Esophagus muscularis mucosa (tissue), 4 donors: ENCODE measurements at places on chromosomes 13 and 19. TPM values are rescaled to one million over a fixed set of nuclear protein-coding genes. Genes with fewer than 3 reads are reported as not detected.

SPACA4 gene
- total RNA-seq: not detected

DNA sequence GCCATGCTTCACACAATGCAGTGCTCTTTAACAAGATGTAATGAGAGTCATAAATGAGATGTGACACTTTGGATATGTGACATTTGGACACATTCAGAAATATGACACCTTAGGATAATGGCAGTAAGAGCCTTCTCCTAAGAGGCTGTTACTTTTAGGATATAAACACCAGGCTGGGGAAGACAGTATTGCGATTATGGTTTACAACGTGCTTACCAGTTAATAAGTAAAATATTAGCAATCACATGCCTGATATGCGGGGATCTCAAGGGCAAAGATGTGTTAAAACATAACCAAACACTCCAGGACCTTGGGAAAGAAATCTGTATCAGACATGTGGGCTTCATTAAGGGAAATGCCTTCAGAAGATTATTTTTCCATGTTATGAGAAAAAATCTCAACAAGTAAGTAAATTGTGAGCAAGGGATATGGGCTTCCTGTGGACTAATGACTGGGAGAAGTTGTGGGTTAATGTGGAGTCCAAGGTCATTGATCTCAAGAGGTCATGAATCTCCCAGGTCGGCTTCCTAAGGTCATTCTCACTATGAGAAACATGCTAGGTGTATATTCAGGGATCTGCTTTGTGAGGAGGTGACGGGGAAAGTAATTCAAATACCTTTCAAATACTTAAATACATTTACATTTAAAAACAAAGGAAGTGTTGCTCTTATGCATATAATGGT is 105.3 kb downstream of the STARD13 start:
- H3K36me3 ChIP-seq: no peaks in the 10 kb centered on the region
- H3K4me3 ChIP-seq: no peak overlapping the region
- H3K27ac ChIP-seq: no peak overlapping the region
- no peaks in the 10 kb centered on the region for H3K27me3 ChIP-seq
- peaks cover 85% of the 10 kb centered on the region for H3K4me1 ChIP-seq
- no peak for DNase-seq

- peak overlapping the region; percentile 39 for H3K4me3 ChIP-seq
- DNase-seq: peak; percentile 79
- H3K36me3 ChIP-seq: no peaks in the 10 kb centered on the region
- no peak overlapping the region for H3K27ac ChIP-seq
- peaks cover 25% of the 10 kb centered on the region for H3K4me1 ChIP-seq
Measured at GRCh38 chr13:94710881-94711560, 1.3 kb downstream of the SOX21 start.

DNA sequence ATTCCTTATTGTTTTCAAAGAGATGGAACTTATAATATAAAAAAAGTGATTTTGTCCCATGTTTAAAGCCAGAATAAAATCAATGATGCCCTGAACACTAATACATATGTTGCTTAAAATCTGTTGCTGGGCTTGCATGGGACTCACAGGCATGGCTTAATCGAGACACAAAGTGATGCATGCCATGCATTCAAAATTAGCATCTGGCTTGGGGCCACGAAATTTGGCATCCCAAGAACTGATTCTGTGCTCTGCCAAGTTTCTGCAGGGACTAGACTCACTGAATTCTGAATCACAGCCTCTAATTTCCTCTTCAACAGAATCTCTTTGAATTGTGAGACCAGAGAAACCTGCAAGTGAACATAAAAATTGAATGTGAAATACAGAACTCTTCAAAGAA is 109.2 kb downstream of the PCDH17 start:
- no peaks in the 10 kb centered on the region for H3K27me3 ChIP-seq
- H3K36me3 ChIP-seq: no peaks in the 10 kb centered on the region
- H3K4me1 ChIP-seq: no peaks in the 10 kb centered on the region
- no peak for DNase-seq
- no peak overlapping the region for H3K27ac ChIP-seq
- no peak overlapping the region for H3K4me3 ChIP-seq

CGB8 gene
- total RNA-seq: not detected

DNA sequence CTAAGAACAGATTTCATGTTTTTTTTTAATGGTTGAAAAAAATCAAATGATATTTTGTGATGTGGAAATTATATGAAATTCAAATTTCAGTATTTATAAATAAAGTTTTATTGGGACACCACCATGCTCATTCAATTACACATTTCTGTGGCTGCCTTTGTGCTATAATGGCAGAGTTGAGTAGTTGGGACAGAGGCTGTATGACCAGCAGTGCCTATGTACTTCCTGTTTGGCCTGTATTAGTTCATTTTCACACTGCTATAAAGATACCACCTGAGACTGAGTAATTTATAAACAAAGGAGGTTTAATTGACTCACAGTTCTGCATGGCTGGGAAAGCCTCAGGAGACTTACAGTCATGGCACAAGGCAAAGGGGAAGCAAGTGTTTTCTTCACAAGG is 33.6 kb downstream of the AKAP11 start:
- H3K4me3 ChIP-seq: no peak overlapping the region
- no peaks in the 10 kb centered on the region for H3K27me3 ChIP-seq
- H3K36me3 ChIP-seq: peaks cover 9% of the 10 kb centered on the region

- H3K4me3 ChIP-seq: peak overlapping the region; percentile 73
- peak overlapping the region; percentile 89 for H3K27ac ChIP-seq
- no peak for DNase-seq
- no peaks in the 10 kb centered on the region for H3K27me3 ChIP-seq
- H3K4me1 ChIP-seq: peaks cover 17% of the 10 kb centered on the region
- no peaks in the 10 kb centered on the region for H3K36me3 ChIP-seq
Measured at GRCh38 chr19:48644839-48645619, 958 bp downstream of the CA11 start.

DNA sequence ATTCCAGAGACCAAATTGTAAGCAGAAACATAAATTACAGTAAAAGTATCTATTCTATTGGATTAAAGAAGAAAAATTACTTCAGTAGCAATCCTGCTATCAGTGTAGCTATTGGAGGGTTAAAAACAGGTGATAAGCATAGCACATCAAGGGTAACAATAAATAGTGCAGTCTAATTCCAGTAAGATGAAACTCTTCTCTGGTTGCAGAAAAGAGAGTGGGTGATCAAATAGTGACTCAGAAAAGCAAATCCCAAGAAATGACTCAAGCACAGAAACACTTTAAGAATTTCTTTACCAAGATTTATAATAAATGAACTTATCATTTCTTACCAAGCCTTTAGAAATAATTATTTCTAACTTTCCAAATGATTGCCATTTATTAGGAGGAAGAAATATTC is 135.7 kb downstream of the LMO7 start:
- no peak overlapping the region for H3K4me3 ChIP-seq
- DNase-seq: no peak
- no peaks in the 10 kb centered on the region for H3K27me3 ChIP-seq

TINCR gene
- total RNA-seq: 0.17 TPM

DNA sequence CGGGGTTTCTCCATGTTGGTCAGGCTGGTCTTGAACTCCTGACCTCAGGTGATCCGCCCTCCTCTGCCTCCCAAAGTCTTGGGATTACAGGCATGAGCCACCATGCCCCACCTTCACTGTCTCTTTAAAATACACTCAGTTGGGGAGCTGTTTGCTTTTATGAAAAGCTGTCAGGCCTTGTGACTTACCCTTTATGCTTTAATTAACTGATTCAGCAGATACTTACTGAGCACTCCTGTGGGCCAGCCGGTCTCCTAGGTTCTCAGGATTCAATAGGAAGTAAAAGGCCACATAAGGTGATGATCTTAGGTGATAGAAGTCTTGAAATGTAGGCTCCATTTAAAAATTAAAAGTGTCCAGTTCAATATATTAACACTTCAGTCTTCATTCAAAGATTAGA is 7.5 kb downstream of the UBAC2 start:
- H3K4me1 ChIP-seq: peaks cover 25% of the 10 kb centered on the region
- DNase-seq: peak; percentile 10
- no peak overlapping the region for H3K4me3 ChIP-seq
- no peaks in the 10 kb centered on the region for H3K36me3 ChIP-seq
- no peaks in the 10 kb centered on the region for H3K27me3 ChIP-seq
- no peak overlapping the region for H3K27ac ChIP-seq

NOP53 gene
- 350 TPM for total RNA-seq

DNA sequence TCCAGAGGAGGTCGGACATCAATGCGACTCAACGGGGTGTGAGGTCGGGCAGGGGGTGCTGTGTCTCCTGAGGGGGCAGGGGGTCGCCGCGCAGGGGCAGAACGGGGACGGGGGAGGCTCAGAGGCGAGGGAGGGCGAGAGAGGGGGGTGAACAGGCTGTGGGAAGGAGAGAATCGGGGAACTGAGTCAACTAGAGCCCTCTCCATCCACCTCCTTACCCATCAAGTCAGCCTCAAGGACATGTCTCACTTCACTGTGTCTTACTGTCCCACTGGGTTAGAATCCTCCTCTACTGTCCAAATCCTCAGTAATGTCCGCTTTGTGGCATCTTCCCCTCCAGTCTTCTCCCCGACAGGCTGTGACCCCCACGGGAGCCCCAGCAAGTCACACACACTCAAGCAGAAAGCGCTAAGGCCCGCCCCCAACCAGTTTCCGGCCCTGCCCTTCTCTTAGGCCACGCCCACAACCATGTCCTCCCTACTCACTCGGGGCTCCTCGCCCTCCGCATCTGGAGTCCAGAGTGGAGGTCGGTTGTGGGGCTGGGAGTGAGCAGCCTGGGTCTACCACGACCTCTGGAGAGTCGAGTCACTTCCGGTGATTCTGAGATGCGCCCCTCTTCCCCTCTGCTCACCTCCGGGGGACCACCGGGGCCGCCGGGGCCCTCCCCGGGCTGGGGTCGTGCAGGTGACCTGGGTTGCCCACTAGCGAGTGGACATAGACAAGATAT is 9.3 kb downstream of the PLEKHA4 start:
- H3K36me3 ChIP-seq: peaks cover 30% of the 10 kb centered on the region
- H3K27me3 ChIP-seq: no peaks in the 10 kb centered on the region
- peak overlapping the region; percentile 12 for H3K4me3 ChIP-seq
- H3K4me1 ChIP-seq: no peaks in the 10 kb centered on the region
- no peak for DNase-seq
